Type B pancreatic cell (in vitro differentiated cells): ENCODE measurements at places on chromosomes 3 and 15.

GRCh38 chr15:29919380-29919881 is 97.2 kb upstream of the TJP1 start:
- DNase-seq, result no peak

DNA sequence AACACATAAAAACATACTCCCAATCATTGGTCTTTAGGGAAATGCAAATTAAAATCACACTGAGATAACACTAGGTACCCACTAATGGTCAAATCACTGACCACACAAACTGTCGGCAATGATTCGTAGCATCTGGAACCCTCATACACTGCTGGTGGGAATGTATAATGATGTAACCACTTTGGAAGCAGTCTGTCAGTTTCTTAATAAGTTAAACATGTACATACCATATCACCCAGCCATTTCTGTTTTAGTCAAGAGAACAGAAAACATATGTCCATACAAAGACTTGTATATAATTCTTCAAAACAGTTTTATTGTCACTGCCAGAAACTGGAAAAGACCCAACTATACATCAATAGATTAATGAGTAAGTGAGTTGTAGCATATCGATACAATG is 63.3 kb upstream of the LRRC3B start:
- DNase-seq, result no peak

DNA sequence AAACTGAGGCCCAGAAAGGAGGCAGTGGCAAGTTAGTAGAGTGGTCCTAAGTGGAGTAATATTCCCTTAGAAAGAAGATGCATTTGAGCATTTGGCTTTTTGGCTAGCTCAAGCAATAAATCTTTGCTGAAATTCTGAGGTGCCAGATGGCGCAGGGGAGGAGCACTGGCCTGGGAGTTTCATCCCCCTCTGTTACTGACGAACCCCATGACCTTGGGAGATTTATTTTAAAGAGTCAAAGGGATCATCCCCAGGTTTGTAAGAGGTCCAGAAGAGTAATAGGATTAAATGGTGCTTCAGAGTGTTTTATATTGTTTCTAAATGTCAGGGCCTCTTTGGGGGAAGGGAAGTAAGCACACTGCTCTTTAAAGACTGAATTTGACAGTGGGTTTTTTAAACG is 85.1 kb upstream of the PIAS1 start:
- DNase-seq, result no peak

GRCh38 chr3:56347219-56347871 is 120.9 kb downstream of the ERC2 start:
- no peak for DNase-seq

GRCh38 chr3:46298871-46299607 is 54.9 kb upstream of the CCR2 start:
- no peak for DNase-seq

GRCh38 chr3:44418549-44418948 is 58.9 kb downstream of the ZNF445 start:
- DNase-seq, result no peak
